ENCODE measurements at places on chromosomes 11 and 22.

GRCh38 chr11:44261800-44262591 is 47.9 kb downstream of the ALX4 start:
- no peak for DNase-seq

DNA sequence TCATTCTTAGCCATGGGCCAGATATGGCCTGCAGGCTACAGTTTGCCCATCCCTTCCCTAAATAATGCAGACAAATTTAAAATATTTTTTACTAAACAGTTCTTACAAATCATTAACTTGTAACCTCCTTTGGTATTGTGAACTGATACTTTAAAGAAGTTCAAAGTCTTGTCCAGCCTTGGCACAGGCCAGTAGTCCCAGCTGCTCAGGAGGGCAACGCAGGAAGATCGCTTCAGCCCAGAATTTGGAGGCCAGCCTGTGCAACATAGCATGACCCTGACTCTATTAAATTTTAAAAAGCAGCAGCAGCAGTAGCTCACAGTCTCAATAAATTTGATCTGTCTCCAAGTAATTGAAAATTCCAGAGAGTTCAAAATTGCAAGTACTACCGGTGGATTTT is 83.7 kb upstream of the ARHGAP32 start:
- DNase-seq = no peak

GRCh38 chr11:76824083-76824939 is 36.4 kb upstream of the ACER3 start:
- no peak for DNase-seq

- no peak for DNase-seq
These were observed 119.7 kb downstream of the GGTLC2 start for GRCh38 chr22:22764085-22764484.

GRCh38 chr11:59218319-59218718 is 5.6 kb upstream of the MPEG1 start:
- DNase-seq = no peak

DNA sequence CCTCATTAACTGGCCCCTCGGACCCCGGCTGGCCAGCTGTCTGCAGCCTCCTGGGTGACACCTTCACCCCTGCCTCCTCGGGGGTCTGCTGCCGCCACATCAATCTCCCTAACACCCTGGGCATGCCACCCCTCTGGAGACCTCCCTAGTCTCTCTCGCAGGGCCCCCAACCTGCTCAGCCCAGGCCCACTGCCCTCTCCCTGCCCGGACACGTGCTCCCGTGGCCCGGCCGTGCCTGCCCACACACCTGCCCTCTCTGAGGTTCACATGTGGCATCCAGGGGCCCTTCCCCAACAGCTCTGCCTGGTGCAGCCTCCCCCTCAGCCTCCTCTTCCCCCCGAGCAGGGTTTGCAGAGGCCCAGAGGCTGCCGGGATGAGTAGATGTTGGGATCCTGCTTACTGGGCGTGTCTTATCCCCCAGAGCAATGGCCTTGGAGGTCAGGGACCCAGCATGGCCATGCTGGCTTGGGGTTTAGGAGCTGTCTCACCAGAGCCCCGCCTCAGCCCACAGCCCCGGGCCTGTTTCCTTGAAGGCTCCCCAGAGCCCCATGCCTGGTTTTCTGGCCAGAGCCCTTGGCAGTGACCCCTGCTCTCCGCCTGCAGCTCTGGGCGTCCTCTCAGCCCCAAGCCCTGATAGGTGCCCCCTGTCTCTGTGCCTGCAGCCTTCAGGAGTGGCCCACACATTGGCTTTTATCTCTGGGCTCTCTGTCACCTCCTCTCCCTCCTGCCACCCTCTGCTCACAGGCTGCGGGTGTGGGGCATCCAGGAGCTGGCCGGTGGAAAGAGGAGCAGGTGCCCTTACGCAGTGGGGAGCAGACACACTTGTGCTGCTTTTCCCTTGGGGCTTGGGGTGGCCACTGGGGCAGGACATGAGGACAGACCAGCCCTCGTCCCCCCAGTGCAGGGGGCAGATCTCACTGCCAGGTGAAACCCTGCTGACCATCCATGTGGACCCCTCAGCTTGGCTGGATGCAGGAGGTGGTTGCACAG is 25.7 kb upstream of the SEPTIN5 start:
- no peak for DNase-seq
